K562 (cell line): ENCODE measurements at places on chromosomes 7 and 10.

DNA sequence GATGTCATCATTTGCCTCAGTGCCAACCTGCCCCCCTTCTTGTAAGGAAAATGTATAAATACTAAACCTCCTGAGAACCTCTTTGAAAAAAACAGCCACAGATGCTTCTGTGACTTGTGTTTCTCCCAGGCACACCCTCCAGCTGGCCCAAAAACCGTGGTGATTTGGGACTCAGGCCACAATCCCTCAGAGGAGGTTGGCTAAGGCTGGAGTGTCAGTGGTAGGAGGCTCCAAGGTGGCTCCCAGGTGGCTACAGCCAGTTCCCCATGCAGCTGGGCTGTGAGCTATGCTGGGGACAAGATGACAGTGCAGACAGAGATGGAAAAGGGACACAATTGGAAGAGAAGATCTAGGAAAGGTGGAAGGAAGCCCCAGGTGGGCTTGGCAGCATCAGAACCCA, 104.7 kb downstream of the CPXM2 start:
- DNase-seq = no peak

- no peak for DNase-seq
These were observed 7.6 kb upstream of the SUN1 start for GRCh38 chr7:824664-825063.

- peak; percentile 70 for DNase-seq
These were observed 26.2 kb upstream of the ZNF467 start for GRCh38 chr7:149799397-149800168.

- DNase-seq = peak; percentile 29
These were observed 19.7 kb upstream of the FKBP9 start for GRCh38 chr7:32937344-32938174.

DNA sequence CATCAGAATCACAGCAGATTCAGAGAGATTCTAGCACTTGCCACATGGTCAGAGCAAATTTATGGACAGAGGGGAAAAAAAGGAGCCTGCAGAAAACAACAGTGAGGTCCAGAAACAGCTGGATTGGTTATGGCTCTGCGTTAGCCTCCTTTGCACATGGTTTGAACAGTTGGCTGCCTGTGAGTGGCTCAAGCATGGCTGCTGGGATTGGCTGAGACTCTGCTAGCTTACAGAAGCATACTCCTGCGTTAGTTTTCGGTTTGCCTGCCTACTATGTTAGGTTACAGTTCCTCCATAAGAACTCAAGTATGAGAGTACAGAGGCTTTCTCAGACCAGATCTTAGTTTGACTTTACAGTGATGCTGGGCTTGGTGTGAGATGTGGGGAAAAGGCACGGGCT, 80.7 kb upstream of the WDR11 start:
- no peak for DNase-seq

DNA sequence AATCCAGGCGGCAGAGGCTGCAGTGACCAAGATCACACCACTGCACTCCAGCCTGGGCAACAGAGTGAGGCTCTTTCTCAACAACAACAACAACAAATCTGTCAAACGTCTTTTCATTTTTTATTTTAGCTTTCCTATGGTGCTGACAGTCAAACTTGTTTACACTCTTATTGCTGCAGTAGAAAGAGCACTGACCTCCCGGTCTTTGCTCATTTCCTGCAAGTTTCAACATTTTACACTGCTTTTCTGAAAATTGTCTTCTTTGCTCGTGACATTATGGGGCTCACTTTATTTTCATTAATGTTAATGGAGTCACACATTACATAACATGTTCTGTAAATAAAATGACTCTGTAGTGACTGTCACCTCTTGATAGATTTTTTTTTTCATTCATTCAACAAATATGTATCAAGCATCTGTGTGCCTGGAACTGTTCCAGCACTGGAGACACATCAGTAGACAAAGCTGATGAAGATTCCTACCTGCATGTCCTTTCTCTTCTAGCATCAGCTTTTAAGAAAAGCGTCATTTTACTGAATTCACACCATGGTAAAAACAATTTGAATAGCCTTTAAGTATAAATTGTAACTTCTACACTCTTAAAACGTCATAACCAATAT, 277.3 kb downstream of the CELF2 start:
- DNase-seq = no peak

GRCh38 chr10:130137090-130137448, 878 bp downstream of the GLRX3 start:
- no peak for DNase-seq

DNA sequence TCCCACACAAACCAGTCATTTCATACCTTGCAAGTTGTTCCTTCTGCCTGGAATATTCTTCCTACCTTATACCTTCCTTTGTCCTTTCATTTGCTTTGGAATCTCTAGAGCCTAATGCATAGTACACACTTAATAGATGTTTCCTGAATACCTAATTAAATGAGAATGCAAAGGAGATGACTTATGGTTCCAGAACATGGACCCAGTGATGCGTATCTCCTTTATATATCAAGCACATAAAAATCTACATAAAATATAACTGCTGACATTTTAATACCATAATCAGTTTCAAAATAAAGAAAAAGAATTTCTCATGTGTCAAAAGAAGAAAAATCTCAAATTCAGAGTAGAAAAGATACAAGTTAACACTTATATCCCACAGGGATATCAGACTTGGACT, 110.6 kb upstream of the ASAH2 start:
- DNase-seq = no peak

DNA sequence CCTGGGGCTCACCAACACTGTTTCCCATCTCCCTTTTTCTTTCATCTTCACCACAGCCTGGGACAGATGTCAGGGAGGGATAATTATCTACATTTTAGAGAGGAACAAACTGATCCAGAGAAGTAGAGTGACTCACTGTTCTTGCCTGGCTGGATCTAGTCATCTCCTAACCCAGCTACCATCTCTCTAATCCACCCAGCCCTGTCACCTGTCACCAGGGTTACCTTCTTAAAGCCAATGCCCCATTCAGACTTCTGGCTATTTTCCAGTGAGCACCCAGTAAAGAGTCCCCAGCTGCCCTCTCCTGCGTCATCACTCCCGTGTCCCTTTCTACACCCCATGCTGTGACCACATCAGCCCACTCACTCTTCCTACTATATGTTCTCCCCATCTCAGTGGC, 68.4 kb upstream of the DUSP5 start:
- DNase-seq = no peak

DNA sequence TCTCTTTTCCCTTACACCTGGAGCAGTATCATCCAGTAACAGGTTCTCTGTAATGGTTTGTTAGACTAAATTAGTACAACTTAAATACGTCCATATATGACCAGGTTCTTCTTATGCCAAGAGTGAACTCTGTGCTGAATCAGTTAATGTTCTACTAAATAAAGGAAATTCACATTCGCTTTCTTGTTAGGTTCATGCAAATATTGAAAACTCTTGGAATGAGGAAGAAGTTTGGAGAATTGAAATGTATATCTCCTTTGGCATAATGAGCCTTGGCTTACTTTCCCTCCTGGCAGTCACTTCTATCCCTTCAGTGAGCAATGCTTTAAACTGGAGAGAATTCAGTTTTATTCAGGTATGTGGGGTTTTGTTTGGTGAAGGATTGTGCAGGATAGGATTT, 15.3 kb upstream of the CFAP69 start:
- DNase-seq = no peak

DNA sequence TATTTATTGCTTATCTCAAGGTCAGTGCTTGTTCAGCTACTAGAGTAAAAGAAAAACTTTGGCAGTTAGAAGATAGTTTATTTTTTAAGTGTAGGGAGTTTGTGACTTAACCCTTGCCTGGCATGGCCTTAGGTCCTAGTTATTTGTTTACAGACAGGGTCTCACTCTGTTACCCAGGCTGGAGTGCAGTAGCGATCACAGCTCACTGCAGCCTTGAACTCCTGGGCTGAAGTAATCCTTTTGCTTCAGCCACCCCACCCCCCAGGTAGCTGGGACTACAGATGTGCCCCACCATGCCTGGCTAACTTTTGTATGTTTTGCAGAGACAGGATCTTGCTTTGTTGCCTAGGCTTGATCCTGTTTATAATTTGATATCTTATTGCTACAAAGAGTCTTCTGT, 4.2 kb downstream of the ANLN start:
- peak; percentile 47 for DNase-seq

- DNase-seq = no peak
These were observed 266.4 kb downstream of the PTPRN2 start for GRCh38 chr7:158321056-158321700.

DNA sequence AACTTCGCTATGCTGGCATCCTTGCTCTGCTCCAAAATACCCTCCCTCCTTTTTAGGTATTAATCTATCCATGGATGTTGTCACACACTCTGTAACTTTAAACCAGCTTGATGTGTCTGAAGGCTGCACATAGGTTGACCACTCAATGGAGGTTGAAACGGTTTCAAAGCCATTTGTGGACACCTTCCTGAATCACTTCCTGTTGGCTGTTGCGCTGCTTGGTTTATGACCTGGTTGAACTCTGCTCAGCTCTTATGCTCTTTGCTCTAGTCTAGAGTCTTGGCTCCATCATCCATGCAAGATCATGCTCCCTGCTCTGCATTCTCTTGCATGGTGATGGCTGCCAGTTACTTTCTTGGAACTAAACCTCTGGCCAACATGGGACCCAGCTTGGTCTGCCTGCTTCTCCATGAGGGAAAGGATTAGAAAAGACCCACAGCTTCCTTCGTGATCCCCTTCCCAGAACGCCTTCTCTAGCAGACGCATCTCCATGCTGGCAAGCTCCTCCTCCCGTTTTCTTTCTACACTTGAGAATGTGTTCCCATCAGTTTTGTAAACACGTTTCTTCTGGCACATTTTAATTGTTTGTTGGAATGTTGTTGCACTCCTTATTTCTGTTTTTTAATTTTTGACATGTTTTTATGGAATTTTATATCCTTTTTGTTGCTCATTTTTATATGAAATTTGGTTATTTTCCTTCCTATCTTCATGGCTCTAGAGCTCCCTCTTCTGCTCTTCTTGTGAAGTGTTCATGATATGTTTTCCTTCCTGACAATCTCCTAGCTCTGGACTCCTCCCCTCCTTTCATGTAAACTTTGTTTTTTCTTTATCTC, 149.8 kb downstream of the XPNPEP1 start:
- DNase-seq = peak; percentile 30

GRCh38 chr7:15853832-15854470, 167.5 kb upstream of the MEOX2 start:
- DNase-seq = no peak

GRCh38 chr10:15898046-15898445, 37.7 kb upstream of the MINDY3 start:
- peak; percentile 21 for DNase-seq

- DNase-seq = no peak
These were observed 28.3 kb upstream of the GNA12 start for GRCh38 chr7:2872296-2872874.

DNA sequence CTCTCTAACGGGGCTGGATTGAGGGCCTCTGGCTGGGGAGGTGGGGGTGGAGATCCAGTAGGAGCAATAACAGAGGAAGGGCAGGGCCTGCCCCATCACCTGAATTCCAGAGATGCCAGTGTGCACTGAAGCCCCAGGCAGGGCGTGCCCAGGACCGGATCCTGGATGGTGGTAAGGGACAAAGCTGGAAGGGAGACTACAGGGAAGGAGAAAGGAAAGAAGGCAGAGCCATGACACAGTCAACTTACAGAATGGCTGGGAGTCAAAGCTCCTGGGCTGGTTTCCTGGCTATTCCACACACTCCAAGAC, 666 bp downstream of the TMEM139 start:
- no peak for DNase-seq

- peak; percentile 61 for DNase-seq
These were observed 1.2 kb downstream of the HIPK2 start for GRCh38 chr7:139776486-139777132.
